Stimulated activated CD8-positive, alpha-beta memory T cell treated with anti-CD3 and anti-CD28 coated beads, Interleukin-15, amount 100 ng/mL, for 4 hours (primary cell): ENCODE measurements at places on chromosomes 16 and 17.

DNA sequence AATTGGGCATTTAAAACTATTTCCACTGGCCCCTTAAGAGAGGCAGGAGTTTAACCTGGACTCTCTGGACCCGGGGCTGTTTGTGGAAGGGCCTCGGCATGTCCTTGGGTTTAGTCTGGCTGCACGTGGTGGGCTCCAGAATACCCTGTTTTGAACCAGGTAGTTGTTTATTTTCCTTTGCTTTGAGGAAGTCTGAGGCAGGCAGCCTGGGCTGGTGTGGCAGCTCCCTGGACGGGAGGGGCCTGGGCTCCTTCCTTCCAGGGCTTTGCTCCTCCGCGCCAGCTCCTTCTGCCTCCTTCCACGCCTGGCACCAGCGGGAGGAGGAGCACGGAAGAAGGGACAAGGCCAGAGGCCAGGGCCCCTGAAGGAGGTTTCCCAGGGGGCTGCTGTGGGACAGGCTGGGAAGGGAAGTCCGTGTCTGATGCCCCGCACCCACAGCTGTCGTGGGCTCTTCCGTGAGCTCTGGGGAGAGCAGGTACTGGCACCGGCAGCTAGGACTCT, 15.5 kb downstream of the BANP start:
- DNase-seq = no peak

DNA sequence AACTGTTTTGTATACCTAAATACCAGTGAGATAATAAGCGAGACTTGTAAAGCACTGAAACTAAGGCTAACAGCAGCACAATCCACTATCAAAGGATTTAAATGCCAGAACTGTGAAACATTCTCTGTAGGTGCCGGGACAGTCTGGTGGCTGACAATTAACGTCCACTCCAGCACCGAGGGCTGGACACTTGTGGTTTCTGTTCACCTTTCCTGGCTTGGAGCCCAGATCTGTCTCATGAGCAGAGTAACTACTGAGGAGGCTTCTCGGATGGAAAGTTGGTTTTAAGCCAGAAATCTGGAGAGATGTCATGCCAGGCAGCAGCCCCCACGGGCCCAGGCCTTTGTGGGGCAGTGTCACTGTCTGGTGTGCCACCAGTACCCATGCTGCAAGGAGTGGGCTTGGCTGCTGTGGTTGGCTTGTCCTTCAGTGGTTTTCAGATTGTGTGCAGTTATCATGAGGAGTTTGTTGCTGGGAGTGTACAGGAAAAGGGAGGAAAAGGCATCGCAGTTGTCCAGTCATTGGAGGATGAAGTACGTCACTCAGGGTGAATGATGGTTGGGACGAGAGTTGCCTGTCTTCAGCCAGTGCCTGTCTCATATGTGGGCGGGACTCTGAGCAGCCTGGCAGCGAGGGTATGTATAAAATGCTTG, 35.5 kb downstream of the UBN1 start:
- DNase-seq = no peak

DNA sequence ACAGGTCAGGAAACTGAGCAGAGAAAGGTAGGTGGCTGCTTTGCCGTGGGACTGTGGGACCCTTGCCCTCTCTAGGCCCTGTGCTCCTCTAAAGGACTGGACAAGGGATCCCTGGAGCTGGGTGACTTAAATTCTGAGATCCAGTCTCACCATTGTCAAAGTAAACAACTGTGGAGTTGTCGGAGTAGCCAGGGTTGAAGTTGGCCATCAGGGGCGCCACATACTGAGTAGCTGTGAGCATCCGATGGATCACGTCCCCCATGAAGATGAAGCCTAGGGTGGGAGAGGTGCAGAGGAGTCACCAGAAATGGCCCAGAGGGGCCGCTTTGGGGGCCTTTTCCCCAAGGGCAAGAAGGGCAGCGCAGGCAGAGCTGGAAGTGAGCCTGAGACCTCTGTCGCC, 43.5 kb downstream of the PLXDC1 start:
- DNase-seq = no peak

- no peak for DNase-seq
These were observed 168.9 kb downstream of the CBLN1 start for GRCh38 chr16:49112754-49113153.

GRCh38 chr17:44314869-44315661, 6.7 kb downstream of the RUNDC3A start:
- DNase-seq = no peak

- no peak for DNase-seq
These were observed 177.1 kb downstream of the MSI2 start for GRCh38 chr17:57433452-57433851.

GRCh38 chr16:791131-791530, 2.7 kb downstream of the CHTF18 start:
- no peak for DNase-seq

- DNase-seq = no peak
These were observed 44.9 kb upstream of the BAHCC1 start for GRCh38 chr17:81350320-81350890.

DNA sequence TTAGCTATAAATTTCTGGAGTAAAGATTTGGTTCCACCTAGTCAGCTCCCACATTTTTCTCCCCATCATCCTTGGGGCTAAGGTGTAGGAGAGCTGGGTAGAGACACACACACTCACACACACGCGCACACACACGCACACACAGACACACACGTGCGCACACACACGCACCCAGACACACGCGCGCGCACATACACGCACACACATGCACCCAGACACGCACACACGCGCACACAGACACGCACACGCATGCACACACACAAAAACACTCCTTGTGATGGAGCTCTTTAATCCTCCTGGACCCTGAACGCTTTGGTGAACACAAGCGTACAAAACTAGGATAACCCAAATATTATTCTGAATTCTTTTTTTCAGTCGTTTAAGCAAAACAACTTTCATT, 253.6 kb downstream of the C16orf95 start:
- no peak for DNase-seq
